ENCODE measurements at places on chromosomes 11 and 22. TPM values are rescaled to one million over a fixed set of nuclear protein-coding genes. Genes with fewer than 3 reads are reported as not detected.

CNGA4 gene
- not detected for total RNA-seq

CD3D gene
- total RNA-seq = not detected

SLC25A45 gene
- total RNA-seq = 5.0 TPM

DNA sequence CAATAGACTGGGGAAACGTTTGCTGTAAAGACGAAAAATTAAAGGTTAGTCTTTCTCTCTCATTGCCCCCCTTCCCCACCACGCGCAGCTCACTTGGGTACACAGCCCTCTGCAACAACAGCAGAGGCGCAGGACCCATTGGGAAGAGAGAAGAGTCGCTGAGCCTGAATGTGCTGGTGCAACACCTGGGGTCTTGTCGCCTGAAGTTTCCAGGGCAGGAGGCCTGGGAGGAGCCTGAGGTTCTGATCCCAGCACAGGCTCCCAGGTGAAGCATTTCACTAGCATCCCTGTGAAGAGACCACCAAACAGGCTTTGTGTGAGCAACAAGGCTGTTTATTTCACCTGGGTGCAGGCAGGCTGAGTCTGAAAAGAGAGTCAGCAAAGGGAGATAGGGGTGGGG, 116.2 kb upstream of the NTM start:
- no peak overlapping the region for H3K4me3 ChIP-seq
- H3K27me3 ChIP-seq = peaks cover 44% of the 10 kb centered on the region
- no peaks in the 10 kb centered on the region for H3K36me3 ChIP-seq
- no peak for DNase-seq
- no peak overlapping the region for H3K27ac ChIP-seq

DNA sequence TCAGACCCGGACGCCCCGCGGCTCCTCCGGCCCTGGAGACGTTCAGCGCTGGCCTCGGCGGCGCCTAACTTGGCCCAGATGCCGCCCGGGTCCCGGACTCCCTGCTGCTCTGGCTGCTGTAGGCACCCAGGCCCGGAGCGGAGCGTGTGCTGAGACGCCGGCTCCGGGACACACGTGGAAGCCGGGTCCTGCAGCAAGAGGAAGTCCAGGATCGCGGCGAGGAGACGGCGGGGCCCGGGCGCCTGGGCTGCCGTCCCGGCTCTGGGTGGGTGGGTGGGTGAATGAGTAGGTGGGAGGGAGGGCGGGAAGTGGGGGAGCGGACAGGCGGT, 223 bp downstream of the WT1 start:
- peak overlapping the region; percentile 72 for H3K4me3 ChIP-seq
- peaks cover 77% of the 10 kb centered on the region for H3K4me1 ChIP-seq
- H3K36me3 ChIP-seq = no peaks in the 10 kb centered on the region
- DNase-seq = no peak
- H3K27ac ChIP-seq = peak overlapping the region; percentile 92

DNA sequence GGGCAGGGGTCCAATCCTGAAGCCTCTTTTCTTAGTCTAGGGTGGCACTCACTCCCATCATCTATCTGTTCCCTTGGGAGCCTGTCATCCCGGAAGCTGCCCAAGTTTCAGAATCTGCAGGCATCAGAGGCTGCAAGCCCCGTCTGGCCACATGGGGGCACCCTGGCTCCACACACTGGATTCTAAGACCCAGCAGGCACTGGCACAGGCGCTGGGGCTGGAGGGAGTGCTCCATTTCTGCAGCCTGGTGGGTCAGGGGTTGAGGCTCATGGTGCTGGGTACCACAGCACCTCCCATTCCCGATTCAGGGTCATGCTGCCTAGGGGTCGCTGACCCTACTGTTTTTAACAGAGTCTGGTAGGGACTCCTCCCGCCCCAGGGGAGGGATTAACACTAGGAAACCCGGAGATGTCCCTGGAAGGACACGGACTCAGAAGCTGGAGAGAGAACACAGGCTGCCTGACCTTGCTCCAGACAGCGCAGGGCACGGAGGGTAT, 243.9 kb upstream of the SYN3 start:
- H3K27me3 ChIP-seq = no peaks in the 10 kb centered on the region
- H3K4me1 ChIP-seq = peaks cover 41% of the 10 kb centered on the region
- H3K4me3 ChIP-seq = peak overlapping the region; percentile 32

DNA sequence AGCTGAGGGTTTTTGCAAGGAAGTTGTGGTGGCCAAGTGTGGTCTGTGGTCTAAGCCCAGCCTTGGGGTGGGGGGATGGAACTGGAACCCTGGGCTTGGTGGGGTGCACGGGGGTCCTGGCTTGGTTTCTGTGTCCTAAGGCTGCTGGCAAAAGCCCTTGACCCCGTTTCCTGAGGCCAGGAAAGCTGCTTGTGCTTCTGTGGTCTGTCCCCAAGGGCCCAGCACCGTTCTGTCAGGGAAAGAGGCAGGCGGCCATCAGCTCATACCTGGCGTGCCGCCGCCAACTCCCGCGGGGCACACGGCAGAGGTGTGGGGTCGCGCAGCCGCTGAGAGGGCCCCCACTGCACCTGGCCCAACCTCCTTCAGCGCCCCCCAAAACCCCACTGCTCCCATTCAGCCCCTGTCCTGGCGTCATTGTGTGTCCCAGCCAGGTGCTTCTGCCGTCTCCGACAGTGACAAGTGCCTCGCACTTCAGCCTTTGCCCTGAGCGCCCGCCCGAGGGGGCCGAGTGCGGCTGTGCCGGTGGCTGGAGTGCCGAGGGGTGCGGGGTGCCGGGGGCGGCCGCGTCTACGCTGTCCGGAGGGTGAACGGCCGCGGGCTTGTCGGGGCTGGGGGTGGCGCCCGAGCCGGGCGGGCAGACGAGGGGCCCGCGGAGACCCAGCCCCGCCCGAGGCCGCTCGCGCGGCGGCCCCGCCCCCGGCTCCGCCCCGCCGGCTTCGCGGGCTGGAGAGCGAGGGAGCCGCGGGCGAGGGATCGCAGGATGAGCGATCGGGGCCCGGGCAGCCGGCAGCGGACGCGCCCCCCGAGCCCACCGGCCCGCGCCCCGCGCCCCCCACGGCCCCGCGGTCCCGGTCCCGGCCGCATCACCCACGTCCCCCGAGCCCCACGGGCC, at the start of gene CNIH2:
Gene CNIH2 (plus strand): TSS at position 705 of the 892 bp plus-strand sequence. CDS start 282 bp downstream, outside the sequence.
- peaks cover 25% of the 10 kb centered on the region for H3K4me1 ChIP-seq
- DNase-seq = no peak
- peaks cover 37% of the 10 kb centered on the region for H3K36me3 ChIP-seq
- peak within 1 kb of the TSS; percentile 58 for H3K4me3 ChIP-seq

DNA sequence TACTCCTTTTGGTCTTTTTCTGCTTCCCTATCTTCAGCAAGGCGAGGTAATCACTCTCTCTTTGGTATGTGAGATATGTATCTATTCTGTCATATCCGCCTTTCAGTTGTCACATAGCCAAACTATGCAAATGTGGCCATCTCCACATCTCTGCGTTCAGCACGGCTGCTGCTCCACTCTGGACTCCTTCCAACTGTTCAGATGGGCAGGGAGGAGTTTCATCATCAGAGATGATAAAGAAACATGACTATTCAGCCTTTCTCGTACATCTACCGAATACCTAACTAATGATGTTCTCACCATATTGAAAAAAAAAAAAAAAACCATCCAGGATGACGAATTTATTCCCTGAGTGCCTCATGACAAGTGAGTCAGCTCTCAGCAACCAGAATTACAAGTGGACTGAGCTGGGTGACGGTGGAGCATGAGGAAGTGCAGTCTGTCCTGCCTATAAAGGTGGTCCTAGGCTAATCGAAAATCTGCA, 899.6 kb downstream of the OPCML start:
- DNase-seq = no peak
- no peak overlapping the region for H3K4me3 ChIP-seq
- H3K27ac ChIP-seq = no peak overlapping the region
- H3K4me1 ChIP-seq = no peaks in the 10 kb centered on the region
- no peaks in the 10 kb centered on the region for H3K27me3 ChIP-seq
- H3K36me3 ChIP-seq = no peaks in the 10 kb centered on the region

DNA sequence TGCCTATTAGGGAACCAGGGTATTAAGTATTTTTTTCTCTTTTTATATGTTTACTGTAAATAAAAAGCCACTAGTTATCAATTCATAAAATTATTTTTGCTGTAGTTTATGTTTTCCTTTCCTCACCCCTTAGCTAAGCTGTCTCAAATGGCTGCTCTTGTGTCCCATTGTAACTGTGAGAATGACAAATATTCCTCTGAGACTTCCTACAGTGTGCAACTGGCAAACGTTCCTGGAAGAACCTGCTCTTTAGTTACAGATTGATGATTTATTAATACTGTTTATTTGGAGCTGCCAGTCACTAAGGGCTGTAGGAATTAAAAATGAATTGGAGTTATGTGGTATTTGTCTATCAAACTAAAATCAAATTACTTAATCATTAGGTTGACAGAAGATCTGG, 675.4 kb upstream of the ARHGAP42 start:
- no peaks in the 10 kb centered on the region for H3K36me3 ChIP-seq
- H3K4me3 ChIP-seq = no peak overlapping the region
- no peak for DNase-seq
- H3K27me3 ChIP-seq = no peaks in the 10 kb centered on the region
- H3K27ac ChIP-seq = no peak overlapping the region
- H3K4me1 ChIP-seq = no peaks in the 10 kb centered on the region

DNA sequence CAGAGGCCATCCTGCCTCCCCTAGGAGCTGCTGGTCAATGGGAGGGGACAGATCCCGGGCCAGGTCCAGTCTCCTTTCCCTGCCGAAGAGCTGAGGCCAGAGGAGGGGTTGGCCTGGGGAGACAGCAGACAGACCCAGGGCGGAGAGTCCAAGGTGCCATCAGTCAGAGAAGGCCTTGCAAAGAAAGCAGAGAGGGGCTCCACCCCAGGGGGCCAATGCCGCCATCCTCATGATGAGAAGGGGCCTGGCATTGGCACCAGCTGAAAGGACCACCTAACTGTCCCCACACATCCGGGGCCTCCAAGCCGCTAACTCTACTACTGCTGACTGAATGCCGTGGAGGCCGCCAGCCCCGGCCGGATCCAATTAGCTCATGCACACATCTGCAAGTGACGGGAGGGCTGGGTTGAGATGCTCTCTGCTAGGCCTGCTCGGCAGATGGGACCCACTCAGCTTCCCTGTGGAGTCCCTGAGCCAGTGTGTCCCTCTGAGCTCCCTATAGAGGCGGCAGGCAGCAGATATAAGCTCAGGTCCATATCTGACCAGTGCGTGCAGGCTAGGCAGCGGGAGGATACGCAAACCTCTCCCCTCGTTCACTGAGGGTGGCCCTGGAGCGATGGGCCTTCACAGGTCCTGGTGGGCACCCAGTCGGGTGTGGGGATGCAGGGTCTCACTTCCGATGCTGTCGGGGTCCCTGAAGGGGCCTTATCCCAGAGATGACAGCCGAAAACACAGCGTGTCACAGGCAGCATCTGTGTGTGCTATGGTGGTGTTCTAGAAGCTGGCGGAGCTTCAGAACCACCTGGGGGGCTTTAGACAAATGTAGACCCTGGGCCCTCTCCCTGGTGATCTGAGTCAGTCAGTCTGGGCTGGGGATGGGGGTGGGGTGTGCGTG, 183.9 kb downstream of the CTTN start:
- no peaks in the 10 kb centered on the region for H3K4me1 ChIP-seq
- H3K27me3 ChIP-seq = peaks cover 30% of the 10 kb centered on the region
- H3K27ac ChIP-seq = no peak overlapping the region
- no peak for DNase-seq
- H3K4me3 ChIP-seq = no peak overlapping the region

DNA sequence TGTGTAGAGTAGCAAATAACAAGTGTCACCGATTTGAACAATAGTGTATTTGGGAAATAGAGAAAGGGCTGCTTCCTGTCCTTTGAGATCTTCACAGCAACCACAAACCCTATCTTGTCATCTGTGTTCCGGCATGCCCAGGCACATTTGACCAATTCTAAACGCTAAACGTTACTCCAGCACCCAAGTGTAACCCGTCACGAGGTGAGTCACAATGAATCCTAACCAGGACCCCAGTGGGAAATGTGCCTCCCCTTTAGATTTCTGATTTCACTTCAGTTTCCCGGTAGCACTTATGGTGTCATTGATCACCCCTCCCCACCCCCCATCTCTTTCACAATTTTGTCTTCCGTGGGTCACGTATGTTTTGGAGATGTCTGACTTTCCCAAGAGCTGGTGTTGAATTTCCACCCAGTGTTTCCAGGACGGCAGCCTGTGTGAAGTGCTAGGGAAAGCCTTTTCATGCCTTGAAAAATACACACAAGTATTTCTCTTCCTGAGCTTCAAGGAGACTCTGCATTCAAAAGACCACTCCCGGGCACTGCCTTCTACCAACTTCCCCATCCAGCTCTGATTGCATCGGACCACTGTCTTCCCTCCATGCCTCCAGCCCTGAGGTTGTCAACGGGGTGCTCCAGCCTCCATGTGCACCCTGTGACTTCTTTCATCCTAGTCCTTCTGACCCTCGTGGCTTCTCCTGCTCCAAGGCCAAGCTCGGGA, 10.5 kb upstream of the C11orf24 start:
- no peaks in the 10 kb centered on the region for H3K4me1 ChIP-seq
- no peaks in the 10 kb centered on the region for H3K36me3 ChIP-seq
- no peak overlapping the region for H3K27ac ChIP-seq

GRCh38 chr11:64027651-64028397, 7.9 kb upstream of the FLRT1 start:
- peaks cover 18% of the 10 kb centered on the region for H3K4me1 ChIP-seq
- H3K27me3 ChIP-seq = peaks cover 10% of the 10 kb centered on the region
- no peak overlapping the region for H3K27ac ChIP-seq
- no peak for DNase-seq
- peak overlapping the region; percentile 14 for H3K4me3 ChIP-seq
- H3K36me3 ChIP-seq = no peaks in the 10 kb centered on the region

GRCh38 chr11:67264260-67264659, 2.0 kb upstream of the GRK2 start:
- peaks cover 56% of the 10 kb centered on the region for H3K4me1 ChIP-seq
- no peak for DNase-seq
- no peaks in the 10 kb centered on the region for H3K27me3 ChIP-seq
- peaks cover 6% of the 10 kb centered on the region for H3K36me3 ChIP-seq
- H3K27ac ChIP-seq = no peak overlapping the region

DNA sequence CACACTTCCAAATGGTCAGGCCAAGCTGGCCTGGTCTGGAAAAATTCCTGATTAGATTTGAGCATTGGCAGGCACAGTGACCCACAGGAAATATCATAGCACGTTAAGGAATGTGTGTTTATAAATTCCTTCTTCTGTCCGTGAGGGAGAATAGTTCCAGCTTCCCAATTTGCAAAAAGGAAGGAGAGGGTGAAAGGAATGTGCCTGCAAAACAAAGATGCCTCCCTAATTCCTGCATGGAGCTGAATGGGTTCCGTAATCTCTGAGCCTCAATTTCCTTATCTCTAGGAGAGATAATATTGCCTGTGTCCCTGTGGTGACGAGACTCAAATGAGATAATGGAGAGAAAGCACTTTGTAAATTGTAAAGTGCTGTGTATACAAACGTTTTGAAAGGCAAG, 105.1 kb downstream of the FEZ1 start:
- H3K36me3 ChIP-seq = no peaks in the 10 kb centered on the region
- peak overlapping the region; percentile 10 for H3K27ac ChIP-seq
- no peak for DNase-seq
- no peaks in the 10 kb centered on the region for H3K27me3 ChIP-seq
- H3K4me3 ChIP-seq = no peak overlapping the region

- H3K4me3 ChIP-seq = no peak overlapping the region
- DNase-seq = no peak
- H3K27me3 ChIP-seq = peaks cover 23% of the 10 kb centered on the region
These were observed 213.3 kb downstream of the MN1 start for GRCh38 chr22:27588268-27588667.

GRCh38 chr11:355581-356458, 13.5 kb upstream of the B4GALNT4 start:
- DNase-seq = peak; percentile 94
- H3K27me3 ChIP-seq = peaks cover 24% of the 10 kb centered on the region
- peak overlapping the region; percentile 63 for H3K4me3 ChIP-seq
- H3K27ac ChIP-seq = peak overlapping the region; percentile 100
- H3K4me1 ChIP-seq = peaks cover 39% of the 10 kb centered on the region
- no peaks in the 10 kb centered on the region for H3K36me3 ChIP-seq

- H3K27me3 ChIP-seq = no peaks in the 10 kb centered on the region
- no peaks in the 10 kb centered on the region for H3K36me3 ChIP-seq
- no peak overlapping the region for H3K4me3 ChIP-seq
These were observed 5.8 kb upstream of the OR5M8 start for GRCh38 chr11:56497010-56497409.

Measured in left ventricle myocardium inferior (tissue), 1 donor.